Stimulated activated CD4-positive, alpha-beta T cell treated with anti-CD3 and anti-CD28 coated beads, TNF-alpha, amount 100 ng/mL, for 1 hour (primary cell): ENCODE measurements at places on chromosomes 16 and 17.

GRCh38 chr16:89378947-89379771 is 111.2 kb downstream of the ANKRD11 start:
- no peak for DNase-seq

DNA sequence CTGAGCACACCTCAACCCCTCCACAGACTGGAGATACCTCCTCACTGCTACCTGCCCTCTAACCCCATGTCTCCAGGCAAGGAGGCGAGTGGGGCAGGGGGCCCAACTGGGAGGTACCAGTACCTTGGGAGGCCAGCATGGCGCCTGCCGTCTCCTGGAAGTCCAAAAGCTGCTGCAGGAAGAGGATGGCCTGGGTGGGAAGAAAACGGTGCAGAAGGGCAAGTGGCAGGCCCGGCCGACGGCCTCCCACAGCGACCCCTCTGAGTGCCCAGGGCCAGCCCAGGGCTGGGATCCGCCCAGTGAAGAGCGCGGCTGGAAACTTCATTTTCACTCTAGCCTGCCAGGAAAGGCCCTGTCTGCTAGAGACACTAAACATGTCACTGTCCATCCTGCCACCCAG is 8.5 kb downstream of the ZACN start:
- no peak for DNase-seq

- DNase-seq, result no peak
Measured at GRCh38 chr16:629185-629832, 1.5 kb upstream of the WFIKKN1 start.

- DNase-seq, result no peak
Measured at GRCh38 chr16:19704321-19705145, 13.5 kb downstream of the KNOP1 start.

DNA sequence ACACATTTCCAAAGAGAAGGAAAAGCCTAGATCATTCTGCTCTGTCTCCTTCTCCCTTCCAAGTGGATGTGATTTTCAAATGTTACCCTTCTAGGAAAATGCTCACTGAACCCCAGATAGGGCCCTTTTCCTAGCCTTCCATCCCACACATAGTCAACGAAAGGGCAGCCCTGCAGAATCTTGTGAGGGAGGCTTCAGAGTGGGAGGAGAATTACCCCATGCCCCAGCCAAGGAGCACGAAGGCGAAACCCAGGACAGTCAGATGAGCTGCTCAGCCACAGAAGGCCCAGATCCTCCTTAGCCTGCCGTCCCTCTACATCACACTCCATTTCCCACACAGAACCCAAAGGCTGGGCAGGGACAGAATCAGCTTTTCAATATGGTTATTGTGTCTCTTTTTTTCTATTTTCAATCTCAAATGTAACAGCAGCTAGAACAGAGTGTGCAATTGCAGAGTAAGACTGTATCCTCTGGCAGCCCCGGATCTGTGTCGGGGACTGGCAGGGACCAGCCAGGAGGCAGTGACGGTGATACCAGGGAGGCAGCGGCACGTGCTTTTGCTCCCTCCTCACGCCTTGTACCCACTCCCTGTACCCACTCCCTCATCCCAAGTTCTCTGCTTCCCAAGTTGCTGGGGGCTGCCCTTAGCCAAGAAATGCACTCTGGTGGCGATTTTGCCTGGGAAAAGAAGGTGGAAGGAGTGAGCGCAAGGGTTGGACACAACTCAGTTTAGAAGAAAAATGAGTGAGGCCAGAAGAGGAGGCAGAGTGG is 3.7 kb upstream of the SDK2 start:
- DNase-seq, result no peak

DNA sequence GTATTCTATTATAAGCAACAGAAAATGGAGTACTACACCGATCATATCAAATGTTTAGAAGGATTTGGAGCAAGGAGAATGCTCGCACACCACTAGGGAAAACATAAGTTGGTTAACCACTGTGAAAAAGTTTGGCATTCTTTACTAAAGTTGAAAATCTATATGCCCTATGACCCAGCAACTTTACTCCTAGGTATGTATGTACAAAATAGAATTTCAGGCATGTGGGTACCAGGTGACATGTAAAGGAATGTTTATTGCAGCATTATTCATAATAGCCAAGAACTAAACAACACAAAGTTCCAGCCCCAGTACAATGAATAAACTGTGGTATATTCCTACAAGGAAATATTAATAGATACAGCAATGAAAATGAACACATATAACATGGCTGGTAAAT is 5.8 kb upstream of the HBZ start:
- DNase-seq, result no peak

DNA sequence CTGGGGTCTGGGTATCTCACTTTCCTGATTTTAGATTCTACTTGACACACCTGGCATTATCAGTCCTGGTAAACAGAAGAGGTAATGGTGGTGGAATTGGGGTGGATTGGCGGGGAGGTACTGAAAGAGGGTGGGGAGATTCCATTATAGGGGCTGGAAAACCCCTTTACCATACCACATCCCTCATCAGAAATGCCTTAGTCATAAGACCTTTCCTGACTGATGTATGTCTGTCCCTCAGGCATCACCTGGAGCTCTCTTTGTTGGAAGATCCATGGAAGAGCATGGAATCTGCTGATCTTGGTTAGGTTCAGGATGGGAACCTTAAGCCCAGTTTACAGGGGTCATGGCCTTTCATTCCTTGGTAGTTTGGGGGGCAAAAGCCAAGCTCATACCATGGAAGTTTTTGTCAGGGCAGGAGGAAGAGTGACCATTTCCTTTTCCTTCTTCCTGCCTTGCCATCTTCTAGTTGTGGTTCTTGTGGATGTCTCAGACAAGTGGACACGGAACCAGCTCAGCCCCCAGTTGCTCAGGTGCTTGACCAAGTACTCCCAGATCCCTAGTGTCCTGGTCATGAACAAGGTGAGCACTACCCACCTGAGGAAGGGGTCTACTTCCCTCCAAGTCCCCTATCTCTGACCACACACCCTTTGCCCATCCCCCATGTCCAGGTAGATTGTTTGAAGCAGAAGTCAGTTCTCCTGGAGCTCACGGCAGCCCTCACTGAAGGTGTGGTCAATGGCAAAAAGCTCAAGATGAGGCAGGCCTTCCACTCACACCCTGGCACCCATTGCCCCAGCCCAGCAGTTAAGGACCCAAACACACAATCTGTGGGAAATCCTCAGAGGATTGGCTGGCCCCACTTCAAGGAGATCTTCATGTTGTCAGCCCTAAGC is 3.3 kb downstream of the ERAL1 start:
- no peak for DNase-seq

DNA sequence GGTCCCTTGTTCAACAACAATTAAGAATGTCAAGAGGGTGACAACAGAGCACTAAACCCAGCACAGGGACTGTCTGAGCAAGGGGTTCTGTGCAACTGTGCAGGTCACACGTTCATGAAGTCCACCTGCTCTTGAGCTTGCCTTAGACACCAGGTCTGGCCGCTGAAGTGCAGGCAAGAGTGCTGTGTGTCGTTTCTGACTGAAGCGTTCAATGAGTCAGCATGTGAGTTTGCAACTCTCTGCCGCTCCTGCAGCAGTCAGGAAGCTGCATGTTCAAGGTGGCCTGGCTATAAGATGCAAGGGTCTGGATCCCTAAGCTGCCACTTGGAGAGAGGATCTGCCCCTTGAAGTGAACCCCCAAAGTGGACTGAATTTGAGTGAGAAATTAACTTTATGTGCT is 332.7 kb upstream of the HSBP1 start:
- no peak for DNase-seq

DNA sequence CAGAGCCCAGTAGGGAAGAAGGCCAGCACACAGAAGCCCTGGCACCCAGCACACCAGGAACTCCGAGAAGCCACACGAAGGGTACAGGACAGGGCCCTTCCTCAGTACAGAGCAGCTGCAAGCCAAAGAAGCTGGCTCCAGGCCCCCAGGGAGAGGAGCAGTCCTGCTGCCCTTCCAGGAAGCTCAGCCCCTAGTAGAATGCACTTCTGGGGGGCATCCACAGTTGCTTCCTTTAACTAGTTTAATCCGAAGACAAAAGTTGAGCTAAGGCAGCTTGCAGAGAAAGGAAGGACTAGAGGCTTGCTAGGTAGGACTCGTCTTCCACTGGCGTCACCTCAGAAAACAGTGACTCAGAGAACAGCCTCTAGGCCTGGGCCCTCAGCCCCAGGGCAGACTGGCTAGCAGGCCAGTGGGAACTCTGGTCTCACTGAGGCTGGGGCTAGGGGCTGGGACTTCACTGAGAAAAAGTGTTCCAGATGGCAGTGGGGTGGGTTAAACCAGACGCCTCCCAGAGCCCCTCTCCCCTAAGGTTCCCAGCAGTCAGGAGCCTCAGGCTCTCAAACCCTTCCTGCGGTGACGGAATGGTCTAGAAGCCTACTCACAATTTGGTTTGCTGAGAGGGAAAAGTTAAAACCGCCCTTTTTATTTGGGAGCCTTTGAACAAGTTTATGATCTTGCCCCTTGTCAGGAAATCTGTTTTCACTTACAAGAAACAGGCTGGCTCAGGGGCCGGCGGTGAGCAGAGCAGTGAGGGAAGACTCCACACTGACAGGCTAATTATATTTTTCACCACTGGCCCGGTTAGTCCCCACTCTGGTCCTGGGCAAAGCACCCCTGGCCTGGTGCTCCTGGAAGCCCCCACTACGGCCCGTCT is 41.4 kb downstream of the ACTG1 start:
- no peak for DNase-seq

GRCh38 chr16:3032624-3033023 is 4.1 kb downstream of the BICDL2 start:
- no peak for DNase-seq

GRCh38 chr17:56966338-56966737 is 5.5 kb upstream of the COIL start:
- DNase-seq, result no peak

DNA sequence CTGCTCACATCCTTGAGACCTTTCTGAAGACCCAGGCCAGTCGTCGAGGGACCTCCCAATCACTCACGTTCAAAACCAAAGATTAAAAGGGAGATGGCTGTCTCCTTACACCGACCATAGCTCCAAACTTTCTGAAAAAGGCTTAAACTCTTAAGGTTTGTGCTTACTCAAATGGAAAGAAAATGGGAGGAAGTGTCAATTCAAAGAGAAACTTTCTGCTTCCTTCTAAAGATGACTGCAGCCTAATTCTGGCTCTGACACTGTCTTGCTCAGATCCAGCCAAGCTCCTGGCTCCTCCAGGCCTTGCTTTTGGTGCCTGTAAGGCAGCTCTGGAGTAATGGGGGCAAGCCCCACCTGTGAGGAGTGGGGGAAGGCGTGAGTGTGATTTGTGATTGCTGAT is 54.9 kb upstream of the WSB1 start:
- no peak for DNase-seq
